SW480 (cell line): ENCODE measurements at places on chromosomes 16 and 17.
A peak's percentile ranks its signal among the peaks of the same experiment; 100 is the strongest.

DNA sequence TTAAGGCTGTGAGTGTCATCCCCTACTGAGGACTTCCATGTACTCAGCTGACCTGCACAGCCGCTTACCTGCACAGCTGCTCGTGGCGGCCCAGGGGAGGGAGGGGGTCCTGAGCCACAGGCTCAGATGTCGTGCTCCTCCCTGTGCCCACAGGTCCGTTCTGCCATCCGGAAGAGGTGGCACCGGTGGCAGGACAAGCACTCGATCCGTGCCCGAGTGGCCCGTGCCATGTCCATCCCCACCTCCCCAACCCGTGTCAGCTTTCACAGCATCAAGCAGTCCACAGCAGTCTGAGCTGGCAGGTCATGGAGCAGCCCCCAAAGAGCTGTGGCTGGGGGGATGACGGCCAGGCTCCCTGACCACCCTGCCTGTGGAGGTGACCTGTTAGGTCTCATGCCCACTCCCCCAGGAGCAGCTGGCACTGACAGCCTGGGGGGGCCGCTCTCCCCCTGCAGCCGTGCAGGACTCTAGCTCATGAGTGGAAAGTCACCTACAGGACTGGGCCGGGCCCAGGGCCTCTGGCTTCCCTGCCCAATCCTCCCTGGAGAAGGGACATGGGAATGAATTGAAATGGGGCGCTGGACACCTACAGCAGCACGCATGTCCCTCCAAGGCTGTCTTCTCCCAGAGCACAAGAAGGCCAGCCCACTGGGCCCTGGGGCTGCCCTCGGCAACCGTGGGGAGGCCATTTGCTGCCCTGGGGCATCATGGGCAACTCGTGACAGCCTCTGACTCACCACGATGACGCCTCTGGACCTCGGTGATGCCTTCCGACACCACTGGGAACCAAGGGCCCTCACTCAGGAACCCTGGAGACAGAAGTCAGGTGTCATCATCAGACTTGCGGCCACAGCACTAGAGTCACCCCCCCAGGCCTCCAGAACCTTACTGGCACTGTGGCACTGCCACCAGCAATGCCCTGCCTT lies 9.9 kb upstream of the SPPL2C start:
- no peak for DNase-seq

GRCh38 chr16:83279251-83279650 lies 528.5 kb upstream of the HSBP1 start:
- no peak for DNase-seq

DNA sequence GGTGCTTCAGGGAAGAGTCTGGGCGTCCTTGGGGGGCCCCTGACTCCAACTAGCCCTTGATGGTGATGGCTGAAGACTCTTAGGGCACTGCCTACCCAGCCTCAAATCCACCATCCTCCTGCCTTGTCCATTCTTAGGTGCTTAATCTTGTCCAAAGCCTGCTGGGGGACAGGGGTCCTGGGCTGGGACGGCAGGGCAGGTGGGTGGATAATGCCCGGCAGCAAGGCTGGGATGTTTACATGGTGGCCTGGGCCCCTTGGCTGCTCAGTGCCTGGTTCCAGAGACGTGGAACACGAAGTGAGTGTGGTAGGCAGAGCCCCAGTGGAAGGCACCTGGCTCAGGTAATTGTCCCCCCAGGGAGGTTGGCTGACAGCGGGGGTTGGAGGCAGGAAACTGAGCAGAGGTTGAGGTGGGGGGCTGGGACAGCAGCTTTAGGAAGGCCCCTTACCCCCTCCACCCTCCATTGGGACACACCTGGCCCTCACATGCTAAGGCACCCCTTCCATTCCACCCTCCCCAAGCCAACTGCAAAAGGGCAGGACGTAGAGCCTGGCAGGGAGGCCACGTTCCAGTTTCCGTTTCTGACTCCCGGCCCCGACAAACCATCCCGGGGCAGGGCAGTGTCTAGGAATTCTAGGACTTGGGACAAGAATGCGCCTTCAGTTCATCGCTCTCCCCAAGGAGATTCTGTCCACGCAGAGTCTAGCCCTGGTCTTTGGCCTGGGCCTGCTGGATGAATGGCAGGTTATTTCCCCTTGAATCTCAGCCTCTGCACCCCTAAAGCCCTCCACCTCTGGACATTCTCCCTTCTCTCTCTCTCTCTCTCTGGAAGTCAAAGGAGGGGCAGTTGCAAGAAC lies 1.9 kb downstream of the FOXJ1 start:
- DNase-seq, result no peak

DNA sequence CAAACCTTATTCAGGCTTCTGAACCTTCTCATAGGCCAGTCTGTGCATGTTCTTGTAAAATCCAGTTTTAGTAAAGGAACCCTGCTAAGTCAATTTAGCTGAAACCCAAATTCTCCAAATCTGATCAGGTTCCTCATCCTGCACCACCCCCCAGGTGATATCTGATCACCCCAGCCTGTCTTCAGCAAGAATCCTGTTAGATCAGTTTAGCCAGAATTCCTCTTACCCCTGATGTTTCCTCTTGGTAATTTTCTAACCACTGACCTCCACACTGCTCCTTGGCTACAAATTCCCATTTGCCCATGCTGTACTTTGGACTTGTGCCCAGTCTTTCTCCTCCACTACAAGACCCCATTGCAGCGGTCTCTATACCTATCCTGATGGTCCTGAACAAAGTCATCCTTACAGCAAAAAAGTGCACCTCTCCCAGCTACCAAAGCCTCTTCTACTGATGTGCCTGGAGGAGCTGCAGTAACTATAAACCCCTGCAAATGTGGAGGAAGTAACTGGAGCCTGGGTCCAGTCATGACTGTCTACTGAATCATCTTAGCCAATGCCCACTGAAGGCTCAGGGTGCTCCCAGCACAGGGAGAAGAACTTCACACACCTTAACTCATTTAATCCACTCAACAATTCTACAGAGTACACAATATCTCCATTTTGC lies 23.8 kb downstream of the TEX14 start:
- DNase-seq, result no peak

GRCh38 chr17:30086896-30087295 lies 29.7 kb upstream of the NSRP1 start:
- DNase-seq, result no peak

DNA sequence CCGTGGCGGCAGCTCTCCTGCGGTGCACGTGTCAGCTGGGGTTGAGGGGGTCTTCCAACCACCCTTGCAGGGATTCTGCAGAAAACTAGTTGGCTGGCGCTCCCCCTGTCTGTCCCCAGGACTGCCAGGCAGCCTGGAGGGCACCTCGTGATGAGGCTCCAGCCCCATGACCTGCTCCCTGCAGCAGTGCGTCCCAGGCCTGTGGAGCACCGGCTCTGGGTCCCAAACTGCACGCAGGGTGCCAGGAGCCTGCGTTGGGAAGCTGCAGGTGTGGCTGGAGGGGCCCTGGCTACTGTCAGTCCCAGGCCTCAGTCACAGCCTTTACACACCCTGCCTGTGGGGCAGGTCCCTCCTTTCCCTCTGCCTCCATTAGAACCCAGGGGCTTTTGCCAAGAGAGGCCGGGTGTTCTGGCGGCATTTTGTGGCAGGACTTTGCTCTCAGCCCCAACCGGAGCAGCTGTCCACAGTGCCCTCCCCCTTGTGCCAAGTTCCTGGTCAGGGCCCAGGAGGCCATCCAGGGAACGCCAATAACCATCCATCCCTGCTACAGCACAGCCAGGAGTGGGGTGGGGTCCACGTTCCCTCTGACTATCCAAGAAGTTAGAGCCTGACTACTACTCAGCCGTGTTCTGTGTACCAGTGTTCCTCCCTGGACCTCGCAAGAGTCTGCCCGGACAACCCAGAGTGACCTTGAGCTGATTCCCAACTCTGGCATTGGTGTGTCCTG lies 9.2 kb downstream of the CHMP6 start:
- no peak for DNase-seq

DNA sequence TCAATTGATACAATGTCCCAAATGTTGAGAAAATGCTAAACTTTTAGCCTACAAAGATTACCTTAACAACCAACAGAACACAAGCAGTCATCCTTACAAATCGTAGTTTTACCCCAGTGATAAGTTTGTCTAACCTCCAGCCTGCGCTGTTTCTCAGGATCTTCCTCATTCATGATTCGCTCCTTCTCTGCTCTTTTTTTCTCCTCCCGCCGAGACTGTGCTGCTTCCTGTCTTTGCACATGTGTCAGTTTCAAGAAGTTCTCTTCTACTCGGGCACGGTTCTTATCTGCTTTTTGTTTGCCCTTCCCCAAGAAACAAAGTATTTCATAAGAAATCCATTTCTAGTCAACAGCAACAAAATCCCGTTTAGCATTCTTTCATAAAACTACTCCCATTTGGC lies 10.2 kb upstream of the STRADA start:
- no peak for DNase-seq

DNA sequence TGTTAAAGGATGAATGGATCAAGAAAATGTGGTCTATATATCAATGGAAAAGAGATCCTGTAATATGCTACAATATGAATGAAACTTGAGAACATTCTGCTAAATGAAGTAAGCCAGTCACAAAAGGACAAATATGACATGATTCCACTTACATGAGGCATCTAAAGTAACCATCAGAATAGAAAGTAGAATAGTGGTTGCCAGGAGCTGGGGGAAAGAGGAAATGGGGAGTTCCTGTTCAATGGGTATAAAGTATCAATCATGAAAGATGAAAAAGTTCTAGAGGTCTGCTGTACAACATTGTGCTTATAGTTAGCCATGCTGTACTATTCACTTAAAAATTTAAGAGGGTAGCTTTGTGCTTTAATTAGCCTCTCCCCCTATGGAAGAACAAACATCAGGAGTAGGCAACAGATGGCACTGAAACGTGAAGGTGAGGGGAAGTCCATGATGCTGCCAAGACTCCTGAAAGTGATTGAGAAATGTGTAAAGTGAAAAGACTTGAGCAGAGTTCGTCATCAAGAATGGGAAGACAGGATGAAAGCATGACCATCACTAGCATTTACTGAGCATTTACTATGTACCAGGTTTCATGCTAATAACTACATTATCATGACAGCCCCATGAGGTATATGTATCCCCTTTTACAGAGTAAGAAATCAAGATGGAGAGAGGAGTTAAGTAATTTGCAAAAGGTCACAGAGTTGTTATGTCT lies 167.2 kb downstream of the CYB561 start:
- DNase-seq, result no peak

GRCh38 chr16:4052801-4053293 lies 63.4 kb downstream of the ADCY9 start:
- DNase-seq, result no peak

GRCh38 chr16:55824473-55825000 lies 8.4 kb downstream of the CES1 start:
- no peak for DNase-seq

GRCh38 chr17:58985971-58986370 lies 120.7 kb downstream of the TRIM37 start:
- DNase-seq, result no peak

GRCh38 chr17:57548421-57549410 lies 196.4 kb downstream of the CCDC182 start:
- no peak for DNase-seq

DNA sequence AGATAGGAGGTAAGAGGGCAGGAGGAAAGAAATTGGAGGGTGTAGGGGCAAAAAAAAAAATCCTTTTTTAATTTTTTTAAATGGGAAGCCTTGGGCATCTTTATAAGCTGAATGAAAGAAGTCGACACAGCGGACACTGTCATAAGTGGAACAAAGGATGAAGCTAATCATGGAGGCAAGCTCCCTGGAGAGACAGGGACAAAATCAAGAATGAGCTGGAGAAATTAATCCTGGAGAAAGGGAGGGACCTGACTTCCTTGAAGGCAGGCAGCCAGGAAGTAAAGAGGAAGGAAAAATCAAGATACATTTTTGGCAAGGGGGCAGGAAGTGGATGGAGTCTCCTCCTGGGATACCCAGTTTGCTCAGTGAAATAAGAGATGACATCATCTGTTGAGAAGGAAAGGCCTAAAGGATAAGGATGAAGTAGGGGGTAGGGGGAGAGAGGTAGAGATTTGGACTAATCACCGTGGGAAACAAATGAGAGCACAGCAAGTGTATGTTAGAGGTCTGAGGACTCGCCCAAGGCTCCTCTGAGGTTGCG lies 179.3 kb downstream of the SLC39A11 start:
- no peak for DNase-seq

GRCh38 chr16:879461-879861 lies 78.9 kb upstream of the GNG13 start:
- DNase-seq, result no peak

GRCh38 chr17:12422651-12423050 lies 243.0 kb upstream of the MYOCD start:
- DNase-seq, result no peak

- no peak for DNase-seq
Measured at GRCh38 chr17:39625198-39625785, 1.5 kb upstream of the PPP1R1B start.

- DNase-seq, result peak; percentile 87
Measured at GRCh38 chr17:40937384-40937819, at the start of gene KRT23. Gene KRT23, minus strand, starts transcription at chr17:40937646. Its CDS starts 1,043 bp downstream, at chr17:40936603.

DNA sequence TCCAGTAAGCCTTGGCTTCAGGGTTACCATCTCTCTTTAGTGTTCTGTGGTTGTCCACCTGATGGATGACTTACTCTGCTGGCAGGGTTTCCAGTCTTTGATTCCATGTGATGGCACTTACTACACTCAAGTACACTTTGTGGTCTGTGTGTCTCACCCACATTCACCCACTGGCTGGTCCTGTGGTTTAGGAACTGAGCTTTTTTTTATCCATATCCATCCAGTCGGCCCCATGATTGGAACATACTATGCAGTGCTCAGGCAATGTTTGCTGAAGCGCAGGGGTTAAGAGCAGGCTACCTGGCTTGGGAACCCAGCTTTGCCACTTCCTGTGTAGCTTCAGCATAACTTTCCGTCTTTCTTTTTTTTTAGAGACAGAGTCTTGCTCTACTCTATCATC lies 2.8 kb upstream of the FUS start:
- DNase-seq, result peak; percentile 95

DNA sequence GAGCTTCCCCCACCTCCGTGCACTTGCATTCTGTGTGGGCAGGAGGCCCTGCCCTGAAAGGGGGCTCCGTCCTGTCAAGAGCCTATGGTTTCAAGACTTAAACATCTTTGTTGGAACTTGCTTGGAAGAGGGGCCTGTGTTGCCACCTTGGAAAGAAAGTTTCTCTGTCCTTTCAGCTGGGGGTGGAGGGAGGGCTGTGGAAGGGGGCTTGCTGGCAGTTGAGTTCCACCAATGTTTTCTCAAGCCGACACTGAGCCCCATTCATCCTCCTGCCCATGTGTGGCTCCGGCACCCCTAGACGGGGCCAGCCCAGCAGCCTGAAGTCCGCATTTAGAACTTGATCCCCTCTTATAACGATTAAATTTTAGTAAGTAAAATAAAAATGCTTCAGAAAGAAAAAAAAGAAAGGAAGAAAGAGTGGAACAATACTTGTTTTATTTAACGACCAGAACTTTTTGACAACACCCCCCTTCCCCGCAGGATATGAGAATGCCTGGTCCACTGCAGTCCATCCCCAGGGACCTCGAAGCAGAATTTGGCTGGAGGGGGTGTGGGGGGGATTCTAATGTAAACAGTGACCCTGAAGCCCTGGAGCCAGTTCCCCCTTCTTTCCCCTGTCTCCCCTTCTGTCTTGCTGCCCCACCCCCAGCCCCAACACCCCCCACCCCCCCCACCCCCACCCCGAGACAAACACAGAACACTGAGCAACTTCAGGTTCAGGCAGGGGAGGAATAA lies 26.9 kb upstream of the CLEC18A start:
- DNase-seq, result no peak
